ENCODE measurements at places on chromosomes 7 and 10.

GRCh38 chr7:2079332-2080059 lies 153.2 kb downstream of the MAD1L1 start:
- peak; percentile 18 for DNase-seq

DNA sequence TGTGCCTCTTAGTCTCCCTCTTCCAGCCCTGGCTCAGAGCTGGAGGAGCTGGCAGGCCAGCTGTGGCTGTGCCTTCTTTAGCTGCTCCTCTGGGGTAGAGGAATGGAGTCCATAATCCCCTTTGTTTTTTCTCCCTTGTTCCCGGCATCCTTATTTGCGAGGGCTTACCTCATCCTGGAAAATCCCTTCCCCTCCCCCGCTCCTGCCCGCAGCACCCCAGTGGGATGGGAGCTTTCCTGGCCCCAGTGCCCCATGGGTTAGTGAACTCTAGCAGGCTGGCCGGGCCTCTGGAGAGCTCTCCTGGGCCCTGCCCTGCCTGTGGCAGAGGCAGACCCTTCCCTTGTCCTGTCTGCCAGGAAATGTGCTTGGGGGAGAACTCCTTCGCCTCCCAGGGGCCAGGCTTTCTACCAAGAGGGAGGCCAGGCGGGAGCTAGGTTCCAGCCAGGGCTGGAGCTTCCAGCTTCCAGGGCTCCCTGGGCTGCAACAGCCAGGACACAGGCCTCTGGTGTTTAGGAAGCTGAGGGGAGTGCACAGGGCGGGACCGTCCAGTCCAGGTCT lies 16.5 kb upstream of the TRIM8 start:
- DNase-seq, result no peak

GRCh38 chr7:115693779-115694178 lies 336.8 kb downstream of the TFEC start:
- DNase-seq, result no peak

GRCh38 chr7:55023841-55024505 lies 5.2 kb downstream of the EGFR start:
- no peak for DNase-seq

GRCh38 chr10:81877596-81877995 lies 2.6 kb downstream of the NRG3 start:
- DNase-seq, result no peak

DNA sequence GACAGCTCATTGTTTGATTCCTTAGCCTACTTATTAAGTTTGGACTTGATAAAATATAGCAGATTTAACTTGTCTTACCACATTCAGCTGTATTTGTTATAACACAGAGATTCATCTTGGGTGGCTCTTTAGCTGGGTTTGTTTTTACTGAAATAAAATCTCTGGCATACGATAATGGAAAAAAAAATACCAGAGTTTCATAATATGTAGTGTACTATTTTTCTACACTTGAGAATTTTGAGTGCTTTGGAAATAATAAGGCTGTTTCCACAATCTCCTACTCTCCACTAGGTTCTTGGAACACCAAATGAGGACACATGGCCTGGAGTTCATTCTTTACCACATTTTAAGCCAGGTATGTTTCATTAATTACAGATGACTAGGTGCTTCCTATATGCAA lies 218.6 kb upstream of the FZD1 start:
- no peak for DNase-seq

- peak; percentile 61 for DNase-seq
Observed at GRCh38 chr7:29053105-29053872, 93.0 kb downstream of the CPVL start.

DNA sequence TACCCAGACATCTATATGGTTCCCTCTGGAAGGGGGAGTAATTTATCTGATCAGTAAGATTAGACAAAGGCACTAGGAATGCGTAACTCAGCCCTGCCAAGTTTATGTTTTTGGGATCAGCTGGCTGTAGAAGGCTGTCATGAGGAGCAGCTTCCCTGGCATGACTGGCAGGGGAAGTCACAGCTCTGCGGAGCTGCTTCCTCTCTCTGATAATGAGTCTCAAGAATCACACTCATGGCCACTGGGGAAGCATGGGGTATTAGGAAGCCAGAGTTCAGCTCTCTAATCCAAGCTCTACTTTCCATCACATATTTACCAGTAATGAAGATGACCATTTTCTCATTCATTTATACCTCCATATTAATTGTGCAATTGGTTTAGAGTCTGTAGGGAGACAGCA lies 758.9 kb downstream of the GRM8 start:
- DNase-seq, result no peak

- no peak for DNase-seq
Observed at GRCh38 chr7:2566348-2566889, 7.6 kb downstream of the IQCE start.

- no peak for DNase-seq
Observed at GRCh38 chr10:69910561-69910960, 108.9 kb downstream of the COL13A1 start.

- DNase-seq, result no peak
Observed at GRCh38 chr7:94683066-94683465, 27.1 kb upstream of the SGCE start.

DNA sequence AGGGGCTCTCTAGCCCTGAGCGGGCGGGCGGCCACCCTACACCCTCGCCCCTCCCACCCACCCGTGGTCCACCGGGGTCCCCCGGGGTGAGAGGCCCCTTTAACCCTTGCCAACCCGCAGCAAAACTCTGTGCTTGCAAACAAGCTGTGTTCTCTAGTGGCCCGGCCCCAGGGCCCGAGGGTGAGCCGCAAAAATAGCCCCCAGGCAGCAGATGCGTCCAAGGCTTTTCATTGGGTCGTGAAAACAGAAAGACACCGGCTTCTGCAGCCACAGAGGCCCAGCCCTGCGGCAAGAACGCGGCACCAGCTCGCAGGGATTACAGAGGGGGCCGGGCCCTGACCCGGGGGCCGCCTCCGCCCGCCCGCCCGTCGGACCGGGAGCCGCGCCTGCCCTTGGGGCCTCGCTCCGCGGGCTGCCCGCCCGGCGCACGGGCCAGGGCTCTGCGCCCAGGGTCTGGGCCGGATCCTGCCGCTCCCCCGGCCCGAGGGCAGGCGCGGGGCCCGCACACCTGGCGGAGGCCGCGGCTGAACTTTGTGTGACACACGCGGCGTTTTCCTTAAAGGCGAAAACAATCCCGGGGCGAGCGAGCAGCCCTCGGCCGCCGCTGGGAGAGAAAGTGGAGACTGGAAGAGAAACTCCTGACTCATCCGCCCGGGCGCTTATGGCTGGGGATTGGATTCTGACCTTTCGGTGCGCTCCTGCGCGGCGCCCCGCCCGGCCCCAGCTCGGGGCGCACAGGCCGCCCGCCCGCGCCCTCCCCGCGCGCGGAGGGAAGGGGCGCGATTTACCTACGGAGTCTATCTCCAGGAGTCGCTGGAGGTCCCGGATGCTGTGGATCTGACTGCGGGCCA lies 2.8 kb downstream of the PDGFA start:
- DNase-seq, result peak; percentile 59

DNA sequence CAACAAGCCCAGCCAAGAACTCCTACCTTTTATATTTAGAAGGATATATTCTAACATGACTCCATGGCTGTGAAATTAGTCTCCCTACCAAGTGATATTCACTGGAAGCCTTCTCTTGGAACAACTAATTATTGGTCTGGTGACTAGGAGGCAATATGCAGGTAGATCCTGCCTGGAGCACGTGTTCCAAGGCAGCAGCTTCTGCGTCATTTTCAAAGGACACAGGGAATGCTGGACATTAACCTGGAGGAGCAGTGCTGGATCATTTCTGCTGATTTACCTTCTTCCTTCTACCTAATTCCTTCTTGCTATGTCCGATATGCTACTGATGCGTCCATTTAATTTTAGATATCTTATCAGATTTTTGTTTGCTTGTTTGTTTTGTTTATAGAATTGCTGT lies 5.6 kb downstream of the AKR1D1 start:
- DNase-seq, result no peak

DNA sequence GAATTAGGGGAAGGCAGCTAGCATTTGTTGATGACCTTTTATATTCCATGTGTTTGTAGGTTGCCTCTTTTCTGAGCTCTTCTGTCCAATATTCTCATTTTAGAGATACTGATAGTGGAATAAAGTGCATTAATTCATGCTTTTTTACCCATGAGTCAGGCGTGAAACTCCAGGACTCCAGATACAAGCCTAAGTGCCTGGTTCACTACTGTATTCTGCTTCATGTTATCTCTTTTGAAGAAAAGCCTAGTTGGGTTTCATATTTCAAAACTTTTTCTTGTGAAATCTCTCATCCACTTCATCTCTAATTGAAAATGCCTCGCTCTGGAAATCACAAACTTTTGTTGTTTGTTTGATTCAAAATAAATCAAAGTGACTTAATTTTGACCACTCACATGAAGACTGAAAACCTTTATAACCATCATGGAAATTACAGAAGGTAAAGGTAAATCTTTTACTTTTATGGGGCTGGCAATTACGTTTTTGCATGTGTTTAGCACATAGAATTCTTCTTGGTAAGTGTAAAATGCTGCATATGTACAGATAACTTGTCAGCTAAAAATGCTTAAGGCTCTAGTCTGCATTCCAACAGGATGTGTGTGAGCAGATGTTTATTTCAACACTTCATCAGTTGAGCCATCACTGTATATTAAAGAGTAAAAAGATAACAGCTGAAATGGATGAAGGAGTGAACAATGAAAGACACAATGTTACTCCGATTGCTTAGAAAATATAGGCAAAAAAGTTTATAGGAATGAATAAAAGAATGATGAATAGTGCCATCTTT lies 961.8 kb upstream of the CELF2 start:
- DNase-seq, result no peak

GRCh38 chr7:141462958-141463357 lies 88.3 kb upstream of the AGK start:
- DNase-seq, result no peak

DNA sequence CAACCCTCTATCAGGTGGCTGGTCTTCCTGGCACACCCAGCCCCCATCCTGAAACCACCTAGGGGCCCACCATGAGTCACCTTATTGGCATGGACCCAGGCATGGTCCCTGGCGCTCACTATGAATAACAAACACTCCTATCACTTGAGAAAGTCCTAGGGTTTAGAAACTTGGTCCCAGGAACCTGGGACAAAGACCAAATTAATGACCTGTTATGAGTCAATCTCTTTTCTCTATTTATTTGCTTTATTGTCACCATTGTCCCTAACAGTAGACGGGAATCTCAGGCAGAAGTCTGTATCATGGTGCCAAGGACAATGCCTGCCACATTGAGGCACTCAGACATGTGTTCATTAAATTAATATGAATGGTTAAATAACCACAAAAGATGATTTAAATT lies 599.6 kb upstream of the C7orf33 start:
- DNase-seq, result no peak

DNA sequence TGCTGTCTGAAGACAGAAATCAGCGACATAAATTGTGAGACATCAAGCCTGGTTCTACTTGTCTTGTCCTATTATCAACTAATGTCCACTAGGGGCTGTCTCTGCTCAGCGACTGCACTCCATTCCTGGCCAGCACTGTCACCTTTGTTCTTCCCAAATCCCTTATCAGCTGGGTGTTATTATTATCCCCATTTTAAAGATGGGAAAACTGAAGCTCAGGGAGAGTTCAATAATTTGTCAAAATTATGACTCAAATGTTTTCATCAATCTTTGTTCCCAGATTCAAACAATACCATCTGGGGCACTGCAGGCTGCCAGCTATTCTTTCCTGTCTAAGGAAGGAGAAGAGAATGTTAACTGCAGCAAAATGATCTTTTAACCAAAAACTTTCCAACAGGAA lies 431.6 kb upstream of the NFE2L3 start:
- no peak for DNase-seq

DNA sequence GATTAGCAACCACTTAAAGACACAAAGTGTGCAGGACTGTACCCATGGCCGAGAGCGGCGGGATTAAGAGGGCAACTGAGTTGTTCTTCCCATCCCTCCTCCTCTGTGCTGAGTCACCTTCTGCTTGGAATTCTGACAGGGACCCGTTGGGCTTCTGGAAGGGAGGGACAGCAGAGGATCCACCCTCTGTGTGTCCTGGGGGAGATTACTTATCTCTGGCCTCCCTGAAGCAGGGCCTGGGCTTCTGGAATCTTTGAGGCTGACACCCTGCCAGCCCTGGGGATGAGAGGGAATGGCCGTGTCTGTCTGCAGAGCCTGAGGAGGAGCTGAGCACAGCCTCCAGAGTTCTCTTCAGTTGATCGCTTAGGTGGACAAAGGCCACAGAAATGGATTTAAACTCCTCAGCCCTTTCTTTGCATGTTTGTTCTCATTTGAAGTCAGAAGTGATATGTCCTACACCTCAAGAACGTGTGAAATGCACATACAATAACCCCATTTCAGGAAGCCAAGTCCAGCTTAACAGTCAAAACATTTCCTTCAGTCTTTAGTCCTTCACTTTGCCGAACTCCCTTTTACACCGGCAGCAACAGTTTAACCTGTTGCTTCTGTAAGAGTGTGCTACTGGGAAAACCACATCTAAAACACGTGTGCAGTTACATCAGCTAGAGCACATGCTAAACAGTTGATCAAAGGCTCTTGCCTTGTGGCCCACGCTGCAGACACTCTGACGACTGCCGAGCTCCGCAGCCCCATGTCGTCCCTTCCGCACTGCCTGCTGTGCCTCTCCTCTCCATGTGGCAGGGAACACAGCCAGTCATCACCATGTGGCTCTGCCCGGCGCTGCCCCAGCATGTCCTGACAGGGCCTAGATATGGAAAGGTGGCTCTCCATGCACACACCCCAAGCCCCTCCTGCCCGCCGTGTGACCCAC lies 55.7 kb downstream of the IKZF1 start:
- no peak for DNase-seq

- DNase-seq, result no peak
Observed at GRCh38 chr10:4102802-4103344, 317.9 kb upstream of the KLF6 start.

- no peak for DNase-seq
Observed at GRCh38 chr10:121694966-121695643, 96.9 kb upstream of the FGFR2 start.

GRCh38 chr10:87092861-87093631 lies 1.6 kb downstream of the GLUD1 start:
- DNase-seq, result peak; percentile 12

GRCh38 chr7:2440608-2441245 lies 35.5 kb downstream of the GRIFIN start:
- no peak for DNase-seq

DNA sequence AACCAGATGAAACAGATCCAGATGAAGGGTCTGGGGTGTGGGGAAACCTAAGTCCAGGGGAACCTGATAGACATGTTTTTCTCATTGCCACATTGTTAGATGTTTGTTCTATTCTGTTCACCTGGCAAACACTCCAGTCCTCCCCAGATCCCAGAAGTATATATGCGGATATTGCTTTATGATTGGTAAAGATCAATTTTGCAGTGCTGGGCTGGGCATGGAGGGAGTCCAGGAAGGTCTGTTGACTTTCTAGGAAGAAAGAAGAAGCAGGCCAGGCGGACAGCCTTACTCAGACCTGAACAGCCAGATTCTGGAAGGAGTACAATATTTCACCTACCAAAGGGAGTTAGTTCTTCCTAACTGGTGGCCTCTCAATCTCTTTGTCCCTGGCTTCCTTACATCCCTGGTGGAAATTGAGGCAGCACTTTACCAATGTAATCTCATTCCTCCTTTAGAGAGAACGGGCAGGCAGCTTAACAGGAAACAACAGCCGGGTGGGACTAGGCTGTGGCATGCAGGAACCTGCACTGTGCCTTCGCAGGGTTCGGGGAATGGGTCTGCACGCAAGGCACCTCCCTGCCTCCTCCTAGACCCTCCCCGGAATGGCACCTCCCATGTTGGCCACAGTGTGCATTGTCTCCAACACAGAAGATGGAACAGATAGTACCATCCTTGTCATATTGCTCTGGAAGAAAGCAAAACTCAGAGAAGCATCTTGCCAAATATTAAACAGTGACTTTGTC lies 930 bp downstream of the GIMAP6 start:
- peak; percentile 15 for DNase-seq
